Muscle of back (tissue), 13 donors: ENCODE measurements at places on chromosomes 3 and 15. TPM values are rescaled to one million over a fixed set of nuclear protein-coding genes. Genes with fewer than 3 reads are reported as not detected.

GRCh38 chr3:34001022-34001421 lies 202.6 kb downstream of the PDCD6IP start:
- DNase-seq, result no peak

Gene MKRN3
- polyA plus RNA-seq, result 5.7 TPM

DNA sequence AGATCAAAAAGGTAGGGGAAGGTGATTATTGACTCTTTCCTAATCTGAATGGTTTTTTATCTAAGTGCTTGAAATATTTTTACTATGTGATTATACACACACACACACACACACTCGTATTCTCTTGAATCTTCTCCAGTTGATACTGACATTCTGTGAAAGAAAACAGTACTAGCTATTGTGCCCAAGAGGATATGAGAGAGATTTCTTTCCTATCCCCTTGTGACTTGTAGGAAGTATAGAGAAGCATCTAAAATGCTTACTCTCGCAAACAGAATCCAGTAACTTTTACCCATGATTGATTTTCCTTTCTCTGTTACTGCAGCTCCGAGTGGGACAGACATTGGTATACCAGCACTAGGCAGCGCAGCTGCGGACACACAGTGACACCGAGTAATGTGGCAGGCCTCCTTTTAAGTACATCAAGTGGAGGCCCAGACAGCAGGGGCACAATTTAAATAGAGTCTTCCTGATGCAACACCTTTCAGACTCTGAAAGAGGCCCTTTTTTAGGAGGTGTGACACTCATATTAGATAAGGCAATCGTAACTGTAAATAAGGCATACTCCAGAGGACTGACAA lies 421.0 kb upstream of the CNTN4 start:
- no peak for DNase-seq

Gene SKOR1
- 0.35 TPM for polyA plus RNA-seq

GRCh38 chr3:188255190-188255589 lies 101.2 kb downstream of the LPP start:
- DNase-seq, result no peak

GRCh38 chr15:80010131-80010673 lies 39.2 kb upstream of the BCL2A1 start:
- DNase-seq, result no peak

Gene PSTPIP1
- polyA plus RNA-seq, result 1.7 TPM

- DNase-seq, result peak; percentile 18
Observed at GRCh38 chr3:115903843-115904242, 280.5 kb downstream of the GAP43 start.
